ENCODE measurements at places on chromosomes 12 and 14. TPM values are rescaled to one million over a fixed set of nuclear protein-coding genes. Genes with fewer than 3 reads are reported as not detected.

- H3K4me1 ChIP-seq: no peaks in the 10 kb centered on the region
- H3K27me3 ChIP-seq: no peaks in the 10 kb centered on the region
- H3K36me3 ChIP-seq: peaks cover 5% of the 10 kb centered on the region
- no peak for DNase-seq
- no peak overlapping the region for H3K4me3 ChIP-seq
Measured at GRCh38 chr12:50182461-50182860, 15.3 kb upstream of the CERS5 start.

DNA sequence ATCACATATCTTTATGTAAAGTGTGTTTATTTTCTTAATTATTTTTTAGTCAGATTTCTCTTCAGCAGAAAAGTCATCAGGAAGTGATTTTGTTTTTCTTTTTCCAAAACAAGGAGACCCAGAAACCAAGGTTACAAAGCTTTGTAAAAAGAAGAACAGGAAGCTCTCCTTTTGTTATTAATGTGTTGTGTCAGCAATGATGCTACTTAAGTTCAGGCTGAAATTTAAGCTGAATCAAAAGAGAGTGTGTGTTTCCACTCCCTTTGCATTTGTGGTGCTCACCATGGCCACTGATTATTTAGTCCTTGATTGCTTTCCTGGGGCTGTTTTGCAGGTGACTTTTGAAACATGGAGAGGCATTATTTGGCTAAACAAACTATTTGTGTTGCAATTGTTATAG is 155.3 kb upstream of the ATP2B1 start:
- peak overlapping the region; percentile 23 for H3K4me3 ChIP-seq
- peak overlapping the region; percentile 78 for H3K27ac ChIP-seq
- peaks cover 34% of the 10 kb centered on the region for H3K4me1 ChIP-seq

GRCh38 chr12:51922762-51923505 is 15.6 kb downstream of the ACVRL1 start:
- no peaks in the 10 kb centered on the region for H3K27me3 ChIP-seq
- H3K4me3 ChIP-seq: no peak overlapping the region
- DNase-seq: no peak
- H3K27ac ChIP-seq: no peak overlapping the region
- H3K36me3 ChIP-seq: no peaks in the 10 kb centered on the region

The CELA1 gene
- not detected for total RNA-seq

- H3K36me3 ChIP-seq: no peaks in the 10 kb centered on the region
- no peak overlapping the region for H3K27ac ChIP-seq
- H3K4me3 ChIP-seq: no peak overlapping the region
- no peak for DNase-seq
Measured at GRCh38 chr12:111773801-111774551, 7.2 kb downstream of the ALDH2 start.

GRCh38 chr12:89709995-89710872 is 1.6 kb upstream of the ATP2B1 start:
- peak overlapping the region; percentile 97 for H3K27ac ChIP-seq
- no peaks in the 10 kb centered on the region for H3K36me3 ChIP-seq
- peak; percentile 14 for DNase-seq
- H3K4me3 ChIP-seq: peak overlapping the region; percentile 81

DNA sequence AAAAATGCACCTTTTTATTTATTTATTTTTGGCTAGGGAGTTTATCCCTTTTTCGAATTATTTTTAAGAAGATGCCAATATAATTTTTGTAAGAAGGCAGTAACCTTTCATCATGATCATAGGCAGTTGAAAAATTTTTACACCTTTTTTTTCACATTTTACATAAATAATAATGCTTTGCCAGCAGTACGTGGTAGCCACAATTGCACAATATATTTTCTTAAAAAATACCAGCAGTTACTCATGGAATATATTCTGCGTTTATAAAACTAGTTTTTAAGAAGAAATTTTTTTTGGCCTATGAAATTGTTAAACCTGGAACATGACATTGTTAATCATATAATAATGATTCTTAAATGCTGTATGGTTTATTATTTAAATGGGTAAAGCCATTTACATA is 14.9 kb upstream of the SNAPC1 start:
- no peak overlapping the region for H3K27ac ChIP-seq
- peaks cover 13% of the 10 kb centered on the region for H3K36me3 ChIP-seq
- H3K4me1 ChIP-seq: peaks cover 5% of the 10 kb centered on the region
- no peak for DNase-seq

- H3K4me3 ChIP-seq: no peak overlapping the region
- no peak overlapping the region for H3K27ac ChIP-seq
- H3K4me1 ChIP-seq: no peaks in the 10 kb centered on the region
Measured at GRCh38 chr12:5123921-5124320, 80.2 kb downstream of the KCNA5 start.

The VPS29 gene
- total RNA-seq: 88.3 TPM

GRCh38 chr14:31582286-31582691 is 21.1 kb downstream of the NUBPL start:
- DNase-seq: no peak
- no peak overlapping the region for H3K4me3 ChIP-seq
- no peaks in the 10 kb centered on the region for H3K4me1 ChIP-seq
- H3K27ac ChIP-seq: no peak overlapping the region

GRCh38 chr12:86456241-86456640 is 200.1 kb upstream of the MGAT4C start:
- no peak for DNase-seq
- H3K4me1 ChIP-seq: no peaks in the 10 kb centered on the region
- no peaks in the 10 kb centered on the region for H3K36me3 ChIP-seq
- H3K27ac ChIP-seq: no peak overlapping the region
- H3K4me3 ChIP-seq: no peak overlapping the region
- H3K27me3 ChIP-seq: no peaks in the 10 kb centered on the region

DNA sequence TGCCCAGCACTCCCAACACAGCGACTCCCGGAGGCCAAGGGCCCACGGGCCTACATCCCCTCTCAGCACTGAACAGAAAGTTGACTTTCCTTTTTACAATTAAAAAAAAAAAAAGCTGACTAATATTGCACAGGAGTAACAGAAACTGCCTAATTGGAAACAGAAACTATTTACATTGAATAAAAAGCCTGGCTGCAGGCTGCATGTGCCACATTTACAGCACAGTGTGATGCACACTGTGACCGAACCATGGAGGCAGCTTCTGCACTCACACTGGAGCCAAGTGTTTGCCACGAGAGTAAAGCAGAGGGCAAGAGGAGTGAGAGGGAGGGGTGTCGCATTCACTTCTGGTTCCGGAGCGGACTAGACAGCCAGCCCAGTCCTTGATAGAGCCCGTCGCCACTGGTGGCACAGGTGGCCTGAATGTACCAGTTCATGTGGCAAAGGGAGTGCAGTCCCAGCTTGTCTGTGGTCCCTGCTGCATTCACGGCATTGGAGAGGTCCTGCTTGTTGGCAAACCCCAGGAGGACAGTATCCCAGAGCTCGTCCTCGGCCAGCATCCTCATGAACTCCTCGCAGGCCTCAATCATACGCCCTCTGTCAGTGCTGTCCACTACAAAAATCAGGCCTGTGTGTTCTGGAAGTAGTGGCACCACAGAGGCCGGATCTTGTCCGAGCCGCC is 59.2 kb downstream of the SPPL3 start:
- DNase-seq: no peak
- no peak overlapping the region for H3K27ac ChIP-seq
- H3K27me3 ChIP-seq: no peaks in the 10 kb centered on the region

- H3K4me1 ChIP-seq: peaks cover 6% of the 10 kb centered on the region
- no peaks in the 10 kb centered on the region for H3K36me3 ChIP-seq
- no peaks in the 10 kb centered on the region for H3K27me3 ChIP-seq
- no peak overlapping the region for H3K27ac ChIP-seq
- no peak for DNase-seq
- no peak overlapping the region for H3K4me3 ChIP-seq
Measured at GRCh38 chr12:12491606-12492005, 71.1 kb downstream of the DUSP16 start.

DNA sequence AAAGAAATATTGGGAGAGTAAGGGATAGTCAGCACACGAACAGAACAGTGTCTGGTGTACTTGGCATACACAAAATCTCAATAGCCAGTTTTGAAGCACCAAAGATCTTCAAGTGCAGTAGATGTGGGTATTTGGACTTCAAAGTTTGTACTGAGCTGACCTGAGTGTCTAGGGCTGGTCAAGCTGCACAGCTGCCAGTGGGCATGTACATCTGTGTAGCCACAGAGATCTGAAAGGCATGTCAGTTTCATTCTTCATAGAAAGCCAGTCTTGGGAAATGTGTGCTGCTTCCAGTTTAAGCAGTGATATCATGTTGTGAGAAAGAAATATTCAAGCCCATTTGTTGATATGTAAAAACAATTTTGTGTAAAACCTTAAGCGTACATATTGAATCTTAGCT is 279.0 kb upstream of the SYT10 start:
- no peaks in the 10 kb centered on the region for H3K4me1 ChIP-seq
- no peak for DNase-seq
- no peak overlapping the region for H3K4me3 ChIP-seq
- H3K27ac ChIP-seq: no peak overlapping the region
- no peaks in the 10 kb centered on the region for H3K27me3 ChIP-seq
- H3K36me3 ChIP-seq: no peaks in the 10 kb centered on the region

- DNase-seq: no peak
- H3K4me1 ChIP-seq: peaks cover 11% of the 10 kb centered on the region
- peak overlapping the region; percentile 72 for H3K27ac ChIP-seq
- H3K4me3 ChIP-seq: peak overlapping the region; percentile 86
- H3K36me3 ChIP-seq: no peaks in the 10 kb centered on the region
Measured at GRCh38 chr12:54018468-54018984, 9.7 kb upstream of the HOXC6 start.

The CLBA1 gene
- total RNA-seq: 3.8 TPM

- H3K36me3 ChIP-seq: no peaks in the 10 kb centered on the region
- no peak for DNase-seq
- H3K4me1 ChIP-seq: no peaks in the 10 kb centered on the region
- H3K27ac ChIP-seq: no peak overlapping the region
- H3K4me3 ChIP-seq: no peak overlapping the region
Measured at GRCh38 chr12:91074154-91074709, 16.4 kb upstream of the KERA start.

The KRT5 gene
- not detected for total RNA-seq

Measured in CD8-positive, alpha-beta memory T cell (primary cell).